Right kidney (tissue), 9 donors: ENCODE measurements at places on chromosomes 4 and X.

DNA sequence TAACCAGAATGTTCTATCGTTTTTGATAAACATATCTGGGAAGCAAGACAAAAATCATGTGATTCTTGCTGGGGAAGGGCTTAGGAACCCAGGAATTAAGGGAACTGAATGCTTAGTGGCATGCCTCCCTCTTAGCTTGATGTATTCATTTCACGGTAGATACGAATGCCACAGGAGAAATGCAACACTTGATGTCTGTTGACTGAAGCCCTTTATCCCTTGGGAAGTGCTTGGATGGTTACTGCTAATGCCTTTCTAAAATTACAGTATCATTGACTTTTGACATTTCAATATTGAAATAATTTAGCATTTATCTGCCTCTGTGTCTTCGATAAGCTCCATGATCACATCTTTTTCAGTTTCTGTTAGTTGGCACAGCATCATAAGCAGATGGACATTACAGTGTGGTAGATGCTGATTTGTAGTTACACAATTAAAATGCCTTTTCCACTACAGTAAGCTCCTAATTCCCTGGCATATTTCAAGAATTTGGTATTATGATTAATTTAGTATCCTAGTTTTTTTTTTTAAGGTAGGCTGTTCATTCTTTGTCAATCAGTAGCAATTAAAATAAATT is 226.7 kb downstream of the ARHGAP10 start:
- DNase-seq, result no peak

DNA sequence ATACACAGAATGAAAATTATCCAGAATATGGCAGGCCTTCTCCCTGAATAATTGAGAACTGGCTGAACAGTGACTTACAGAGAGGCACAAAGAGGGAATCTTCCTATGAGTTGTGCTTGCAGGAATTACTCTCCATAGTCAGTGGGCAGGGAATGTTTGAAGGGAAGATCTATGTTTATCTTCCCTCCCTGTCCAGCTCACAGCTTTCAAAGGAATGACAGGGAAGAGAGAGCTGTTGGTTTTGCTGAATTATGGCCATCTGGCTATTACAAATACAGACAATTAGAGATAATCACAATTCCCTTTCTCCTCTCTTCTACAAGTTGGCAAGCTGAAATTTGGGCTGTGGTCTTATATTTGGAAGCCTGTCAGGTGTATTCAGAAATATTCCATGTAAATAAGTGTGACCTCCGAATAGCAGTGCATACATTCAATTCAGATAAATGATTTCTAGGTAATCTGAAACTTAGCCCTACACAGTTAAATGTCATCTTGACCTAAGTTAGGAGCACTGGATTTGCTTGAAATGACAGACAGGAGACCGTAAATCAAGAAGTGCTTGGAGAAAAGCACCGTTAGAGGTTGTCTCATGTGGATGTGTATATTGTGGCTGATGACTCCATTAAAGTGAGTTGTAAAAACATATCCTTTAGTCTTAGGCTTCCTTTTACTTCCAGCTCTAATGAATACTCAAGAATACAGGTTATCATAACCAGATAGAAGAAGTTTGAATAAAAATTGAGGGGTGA is 136.8 kb downstream of the C4orf33 start:
- no peak for DNase-seq

DNA sequence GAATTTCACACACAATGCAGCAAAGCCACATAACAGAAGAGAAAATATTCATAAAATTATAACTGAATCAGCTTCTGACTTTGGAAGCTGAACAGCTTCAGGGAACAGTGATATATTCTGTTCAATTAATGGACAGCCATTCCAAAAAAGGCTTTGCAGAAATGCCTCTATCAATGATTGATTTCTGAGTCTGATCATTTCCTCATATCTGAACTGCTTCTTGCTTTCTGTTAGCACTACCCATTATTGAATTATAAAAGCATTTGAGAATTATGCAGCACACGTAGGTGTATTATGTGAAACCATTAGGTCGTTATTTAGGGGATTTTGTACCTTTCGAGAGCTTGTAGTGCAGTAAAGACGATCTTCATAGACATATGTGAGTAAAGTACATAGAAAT is 159.6 kb downstream of the STIM2 start:
- DNase-seq, result no peak

DNA sequence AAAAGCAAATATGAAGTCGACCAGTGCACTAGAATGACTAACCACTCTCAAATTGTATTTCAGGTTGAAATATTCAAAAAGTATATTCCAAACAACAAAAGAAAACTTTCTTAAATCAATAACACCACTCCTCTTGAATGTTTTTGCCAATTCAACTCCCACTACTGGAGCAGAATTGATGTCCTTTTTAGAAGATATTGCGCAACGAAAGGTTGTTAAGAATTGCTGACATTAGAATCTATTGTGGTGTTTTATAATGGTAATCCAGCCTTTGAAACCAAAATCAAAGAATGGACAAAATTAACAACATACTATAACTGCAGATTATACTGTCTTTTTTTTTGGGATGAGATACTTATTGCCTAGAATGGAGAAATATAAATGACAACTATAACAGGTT is 331.3 kb downstream of the GRXCR1 start:
- DNase-seq, result no peak

DNA sequence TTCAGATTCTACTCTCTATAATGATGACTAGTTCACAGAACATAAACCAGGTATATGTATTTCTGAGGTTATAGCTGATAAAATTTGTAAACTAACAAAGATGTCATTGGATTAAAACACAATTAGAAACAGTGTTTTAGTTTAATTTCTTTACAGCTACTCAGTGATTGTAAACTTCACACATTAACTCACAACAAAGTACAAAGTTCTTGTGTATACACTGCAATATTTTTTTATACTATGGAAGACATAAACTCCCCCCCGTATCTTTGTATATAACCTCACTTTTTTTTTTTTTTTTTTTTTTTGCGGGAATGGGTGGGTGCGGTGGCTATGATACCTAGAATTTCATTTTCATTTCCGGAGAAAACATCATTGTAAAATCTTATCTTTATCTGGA is 1043.2 kb downstream of the PCDH18 start:
- no peak for DNase-seq

- no peak for DNase-seq
Observed at GRCh38 chr4:150001815-150002214, 76.4 kb upstream of the DCLK2 start.

- no peak for DNase-seq
Observed at GRCh38 chr4:44580231-44580630, 71.2 kb downstream of the YIPF7 start.

DNA sequence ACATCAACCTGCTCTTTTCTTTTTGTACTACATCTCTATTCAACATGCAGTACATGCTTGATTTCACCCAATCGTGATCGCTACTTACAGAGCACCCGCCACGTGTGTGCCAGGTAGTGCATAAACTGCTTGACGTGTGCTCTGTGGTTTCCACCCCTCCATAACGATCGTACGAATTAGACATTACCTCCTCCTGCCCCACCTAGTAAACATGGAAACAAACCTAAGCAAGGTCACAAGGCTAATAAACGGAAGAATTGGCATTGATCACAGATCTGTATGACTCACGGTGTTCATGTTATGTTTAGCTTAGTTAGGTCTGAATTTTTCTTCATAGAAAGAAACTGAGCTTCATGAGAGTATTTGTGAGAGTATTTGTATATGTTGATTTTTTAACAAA is 64.1 kb downstream of the STX18 start:
- DNase-seq, result no peak

GRCh38 chr4:83605744-83606172 is 69.8 kb downstream of the GPAT3 start:
- peak; percentile 37 for DNase-seq

- DNase-seq, result no peak
Observed at GRCh38 chr4:40289366-40290188, 45.6 kb upstream of the CHRNA9 start.

GRCh38 chrX:133609166-133609565 is 193.9 kb upstream of the GPC4 start:
- DNase-seq, result no peak

DNA sequence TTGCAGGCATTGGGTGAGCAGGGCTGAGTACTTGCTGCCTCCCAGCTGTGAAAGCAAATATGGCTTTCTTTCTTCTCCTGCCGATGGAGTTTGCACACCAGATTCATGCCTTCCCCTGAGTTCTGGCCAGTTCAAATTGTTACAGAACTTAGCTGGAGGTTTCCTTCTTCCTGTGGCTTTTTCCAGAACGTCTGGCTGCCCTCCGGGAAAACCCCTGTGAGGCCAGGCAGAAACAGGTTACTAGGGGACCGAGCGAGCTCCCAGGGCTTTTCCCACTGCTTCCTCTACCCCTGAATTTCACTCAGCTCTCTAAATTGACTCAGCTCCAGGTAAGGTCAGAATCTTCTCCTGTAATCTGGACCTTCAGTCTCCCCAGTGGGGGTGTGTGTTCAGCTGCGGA is 482.4 kb downstream of the C4orf33 start:
- no peak for DNase-seq

GRCh38 chrX:38095971-38096529 is 89.7 kb downstream of the SYTL5 start:
- no peak for DNase-seq

DNA sequence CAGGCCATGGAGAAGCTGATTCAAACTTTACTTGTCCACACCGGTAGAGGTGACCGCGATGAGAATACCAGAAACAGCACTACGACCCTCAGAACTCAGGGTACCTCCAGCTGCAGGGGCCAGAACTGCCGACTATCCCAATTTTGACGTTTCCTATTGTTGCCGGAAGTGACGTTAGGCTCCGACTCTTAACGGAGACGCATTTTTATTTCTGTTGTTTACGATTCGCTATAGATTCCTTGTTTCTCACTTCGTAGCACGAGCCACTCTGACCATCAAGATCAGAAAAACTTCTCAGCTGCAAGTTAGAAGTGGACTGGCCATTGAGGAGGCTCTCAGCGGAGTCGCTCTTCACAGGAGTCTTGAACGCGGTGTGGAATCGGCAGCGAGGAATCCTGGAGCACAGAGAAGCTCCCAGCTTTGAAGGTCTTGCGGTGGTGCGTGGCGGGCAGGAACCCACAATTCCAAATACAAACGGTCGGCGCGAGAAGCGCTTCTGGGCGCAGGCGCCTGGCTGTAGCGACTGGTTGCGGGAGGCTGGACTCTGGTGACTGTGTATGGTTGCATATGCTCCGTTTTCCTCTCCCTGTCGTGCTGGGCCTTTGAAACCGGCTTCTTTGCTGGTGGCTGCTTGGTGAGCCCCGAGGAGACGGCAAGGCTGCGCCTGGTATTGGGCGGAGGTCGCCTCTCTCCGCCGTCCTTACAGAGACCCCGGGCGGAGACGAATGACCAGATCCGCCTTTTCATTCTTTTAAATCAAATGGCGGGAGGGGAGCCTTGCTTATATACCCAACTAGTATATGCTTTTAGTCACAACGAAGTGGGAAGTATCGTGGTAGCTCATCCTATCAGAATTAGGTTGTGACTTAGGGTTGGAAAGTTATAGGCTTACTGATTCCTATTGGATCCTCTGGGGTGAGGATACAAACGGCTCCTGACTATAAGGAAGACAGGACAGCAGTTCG is at the start of the genes CEP44 and FBXO8:
Gene CEP44 (plus strand): TSS at position 405 of the 965 bp plus-strand sequence. CDS start 15,211 bp downstream, outside the sequence.
Gene FBXO8 (minus strand): TSS at position 161 of the 965 bp plus-strand sequence. CDS start 20,575 bp downstream, outside the sequence.
- DNase-seq, result peak; percentile 97

- DNase-seq, result no peak
Observed at GRCh38 chr4:88040707-88041106, 33.3 kb downstream of the PKD2 start.

- no peak for DNase-seq
Observed at GRCh38 chr4:3637326-3638016, 105.2 kb upstream of the LRPAP1 start.

DNA sequence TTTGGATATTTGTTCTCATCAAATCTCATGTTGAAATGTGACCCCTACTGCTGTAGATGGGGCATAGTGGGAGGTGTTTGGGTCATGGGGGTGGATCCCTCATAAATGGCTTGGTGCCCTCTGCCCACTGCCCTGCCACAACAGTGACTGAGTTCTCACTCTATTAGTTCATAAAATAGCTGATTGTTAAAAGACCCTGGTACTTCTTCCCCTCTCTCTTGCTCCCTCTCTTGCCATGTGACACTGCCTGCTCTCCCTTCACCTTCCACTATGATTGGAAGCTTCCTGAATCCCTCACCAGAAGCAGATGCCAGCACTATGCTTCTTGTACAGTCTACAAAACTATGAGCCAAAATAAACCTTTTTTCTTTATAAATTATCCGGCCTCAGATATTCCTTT is 182.2 kb downstream of the CAMK2D start:
- no peak for DNase-seq

- no peak for DNase-seq
Observed at GRCh38 chrX:65925005-65925404, 114.9 kb downstream of the VSIG4 start.

DNA sequence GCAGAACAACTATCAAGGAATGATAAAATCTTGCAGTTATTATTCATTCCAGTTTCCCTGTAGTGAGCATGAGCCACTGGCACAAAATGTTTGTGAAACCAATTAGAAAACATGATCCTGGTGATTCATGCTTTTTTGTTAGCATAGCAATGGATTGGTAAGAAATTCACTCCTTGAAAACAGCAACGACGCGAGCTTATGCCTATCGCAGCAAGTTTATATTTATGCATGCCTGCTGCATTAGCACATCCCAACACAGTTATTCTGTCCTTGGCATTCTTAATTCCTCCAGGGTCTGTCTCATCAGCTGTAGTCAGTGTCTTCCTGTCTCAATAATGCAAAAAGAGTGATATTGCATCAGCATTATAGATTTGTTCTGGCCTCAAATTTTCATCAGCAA is 975.9 kb downstream of the STIM2 start:
- no peak for DNase-seq

DNA sequence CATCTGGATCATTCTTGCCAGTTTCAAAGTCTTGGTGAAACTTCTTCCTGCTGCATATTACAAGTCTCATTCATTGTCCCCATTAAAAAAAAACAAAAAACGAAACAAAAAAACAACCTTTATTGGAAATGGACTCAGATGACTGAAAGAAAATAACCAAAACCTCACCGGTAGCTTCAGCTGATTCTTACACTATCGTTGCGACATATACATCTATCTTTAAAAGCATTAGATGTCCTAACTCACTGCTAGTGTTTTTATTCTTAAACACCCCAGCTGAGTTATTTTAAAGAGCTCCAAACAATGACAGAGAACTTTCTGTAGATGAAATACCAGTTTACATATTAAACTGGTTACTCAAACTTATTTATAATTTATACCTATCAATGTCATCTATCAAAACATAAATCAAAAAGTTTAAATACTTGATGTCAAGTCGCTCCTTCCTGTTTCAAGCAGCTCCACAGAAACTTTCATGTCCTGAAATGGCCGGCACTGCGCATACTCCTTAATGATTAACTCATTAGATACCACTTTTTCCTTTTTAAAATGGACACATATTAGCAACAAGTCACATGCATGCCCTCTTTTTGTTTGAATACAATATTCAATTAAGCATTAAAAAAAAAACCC is 87.2 kb downstream of the HPRT1 start:
- DNase-seq, result no peak

DNA sequence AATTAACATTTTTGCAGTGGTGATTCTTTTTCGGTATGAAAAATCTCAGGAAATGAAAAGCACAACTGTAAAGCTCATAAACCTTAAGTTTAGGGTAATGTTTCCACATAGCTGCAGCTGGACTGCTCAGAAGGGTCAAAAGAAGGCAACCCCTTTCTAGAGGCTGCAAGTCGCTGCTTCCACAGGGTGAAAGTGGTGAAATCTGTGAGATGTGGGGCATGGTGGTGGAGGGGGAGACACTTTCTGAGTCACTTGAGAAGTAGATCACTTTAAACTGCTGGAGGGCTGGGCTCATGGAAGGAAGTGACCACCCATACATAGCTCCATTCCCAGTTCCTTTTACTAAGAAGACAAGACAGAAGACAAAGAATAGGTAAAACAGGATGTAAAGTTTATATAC is 8.7 kb downstream of the SFRP2 start:
- DNase-seq, result no peak
